ENCODE measurements at places on chromosomes 6 and 20.

GRCh38 chr6:99306341-99306740 is 43.1 kb downstream of the FAXC start:
- DNase-seq = no peak

- no peak for DNase-seq
Observed at GRCh38 chr20:16692009-16692408, 37.8 kb upstream of the SNRPB2 start.

GRCh38 chr6:8831366-8832152 is 396.2 kb upstream of the SLC35B3 start:
- DNase-seq = no peak

GRCh38 chr20:11031300-11031699 is 357.5 kb upstream of the JAG1 start:
- no peak for DNase-seq

DNA sequence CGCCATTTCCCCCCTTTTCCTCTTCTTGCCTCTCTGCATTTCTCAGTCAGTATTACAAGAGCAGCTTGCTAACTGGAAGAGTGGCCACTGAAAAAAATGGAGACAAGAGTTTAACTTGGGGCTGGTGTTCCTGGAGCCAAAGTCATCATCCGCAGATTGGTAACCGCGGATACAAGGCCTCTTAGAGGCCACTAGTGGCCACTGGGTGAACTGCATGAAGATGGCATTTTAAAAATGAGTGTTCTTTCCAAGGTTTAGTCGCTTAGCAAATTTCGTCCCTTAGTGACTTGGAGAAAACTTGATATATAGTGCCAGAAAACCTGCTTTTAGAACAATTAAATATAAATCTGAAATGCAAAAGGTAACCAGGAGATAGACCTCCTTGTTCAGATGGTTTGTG is 4.8 kb downstream of the F13A1 start:
- DNase-seq = no peak

DNA sequence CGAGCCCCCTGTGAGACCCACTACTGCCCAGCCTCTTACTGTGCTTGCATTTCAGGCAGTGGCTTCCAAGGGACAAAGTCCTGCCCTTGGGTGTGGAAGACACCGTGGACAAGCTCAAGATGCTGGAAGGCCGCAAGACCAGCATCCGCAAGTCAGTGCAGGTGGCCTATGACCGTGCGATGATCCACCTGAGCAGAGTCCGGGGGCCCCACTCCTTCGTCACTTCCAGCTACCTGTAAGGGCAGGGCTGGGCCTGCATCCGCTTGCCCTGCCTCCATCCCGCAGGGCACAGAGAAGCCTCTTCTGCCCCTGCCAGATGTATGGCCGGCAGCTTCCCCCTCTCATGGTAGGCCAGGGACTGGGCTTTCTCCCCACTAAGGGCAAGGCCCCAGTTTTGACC is 33.8 kb downstream of the BRPF3 start:
- no peak for DNase-seq
